ENCODE measurements at places on chromosomes 12 and 14.

DNA sequence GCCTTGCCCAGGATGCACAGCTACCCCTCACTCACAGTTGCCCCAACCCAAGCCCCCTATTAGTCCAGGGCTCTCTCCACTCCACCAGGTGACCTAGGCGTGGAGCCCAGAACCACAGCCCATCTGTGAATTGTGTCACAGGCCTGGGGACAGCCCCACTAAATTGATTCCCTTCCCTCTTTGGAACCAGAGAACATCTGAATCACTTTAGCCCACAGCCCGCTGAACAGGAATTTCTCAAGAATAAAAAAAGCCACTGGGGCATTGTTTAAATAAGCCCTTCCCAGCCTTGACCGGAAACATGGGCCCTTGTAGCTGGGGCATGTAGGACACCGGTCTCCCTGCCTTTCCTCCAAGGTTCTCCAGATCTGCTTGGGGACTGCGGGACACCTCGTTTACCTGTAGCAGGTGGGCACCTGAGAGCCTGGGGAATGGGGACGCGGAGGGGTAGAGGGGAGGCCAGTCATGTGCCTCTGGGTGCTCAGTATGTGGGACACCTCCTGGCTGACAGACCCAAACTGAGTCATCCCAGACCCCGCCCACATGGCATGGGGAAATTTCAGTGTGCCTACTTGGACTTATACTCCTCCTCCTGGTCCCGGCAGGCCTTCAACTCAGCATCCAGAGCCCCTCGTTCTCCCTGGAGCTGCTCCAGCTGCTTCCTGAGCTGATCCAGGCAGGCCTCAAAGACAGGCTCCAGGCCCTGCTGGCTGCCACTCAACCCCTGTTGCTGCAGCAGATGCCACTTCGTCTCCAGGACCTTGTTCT lies 1.3 kb downstream of the KRT78 start:
- no peak for DNase-seq

GRCh38 chr14:60965402-60965801 lies 15.5 kb downstream of the TRMT5 start:
- DNase-seq = no peak

GRCh38 chr14:51988221-51988620 lies 1.1 kb upstream of the RTRAF start:
- no peak for DNase-seq

- DNase-seq = no peak
Measured at GRCh38 chr12:65803251-65803650, 21.0 kb upstream of the HMGA2 start.
